ENCODE measurements at places on chromosomes 4 and X.

DNA sequence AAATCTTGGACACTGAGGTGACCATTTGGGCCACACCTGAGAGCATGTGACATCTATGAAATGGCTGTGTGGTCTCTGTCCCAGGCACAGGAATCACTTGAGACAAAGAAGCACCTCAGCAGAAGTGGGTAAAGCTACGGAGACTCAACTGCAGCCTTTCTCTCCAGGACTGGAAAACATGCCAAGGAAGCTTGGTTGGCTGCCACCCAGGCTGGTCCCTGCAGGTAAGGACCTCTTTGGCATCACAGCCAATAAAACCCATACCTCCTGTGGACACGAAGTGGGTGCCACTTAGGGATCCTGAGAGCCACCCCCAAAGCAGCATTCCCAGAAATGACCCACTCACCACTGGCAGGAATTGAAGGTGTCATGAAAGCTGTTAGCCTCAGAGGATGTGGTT, 74.6 kb downstream of the LEF1 start:
- no peak for DNase-seq

- DNase-seq, result no peak
Observed at GRCh38 chr4:129972257-129972656, 876.3 kb downstream of the C4orf33 start.

DNA sequence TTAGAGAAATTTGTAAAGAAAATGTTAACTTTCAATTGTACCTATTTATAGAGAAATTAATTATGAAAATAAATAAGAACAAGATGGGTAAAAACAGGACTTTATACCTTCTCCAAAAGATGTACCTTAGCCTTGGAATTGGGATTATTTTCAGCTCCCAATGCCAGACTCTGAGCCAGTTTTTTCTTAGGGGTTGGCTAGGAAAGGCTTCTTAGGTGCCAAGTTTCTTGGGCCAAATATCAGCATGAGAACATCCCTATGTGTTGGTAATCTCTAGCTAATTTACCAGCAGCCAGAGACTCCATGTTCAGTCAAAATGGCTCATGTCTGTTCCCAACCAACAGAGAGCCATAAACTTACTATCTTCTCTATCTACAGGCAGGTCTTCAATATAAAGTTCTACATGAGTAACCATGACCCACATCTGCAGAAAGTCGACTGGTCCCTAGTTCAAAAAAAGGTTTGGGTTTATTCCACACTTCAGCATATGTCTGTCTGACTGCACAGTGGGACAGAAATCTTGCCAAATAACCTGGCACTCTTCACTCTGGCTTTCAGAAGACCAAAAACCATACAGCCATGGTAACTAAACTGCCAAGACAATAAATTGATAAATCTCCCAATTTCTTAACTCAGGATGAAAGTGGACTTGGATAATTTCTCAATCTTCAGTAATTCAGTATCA, 380.5 kb upstream of the RASGEF1B start:
- no peak for DNase-seq

DNA sequence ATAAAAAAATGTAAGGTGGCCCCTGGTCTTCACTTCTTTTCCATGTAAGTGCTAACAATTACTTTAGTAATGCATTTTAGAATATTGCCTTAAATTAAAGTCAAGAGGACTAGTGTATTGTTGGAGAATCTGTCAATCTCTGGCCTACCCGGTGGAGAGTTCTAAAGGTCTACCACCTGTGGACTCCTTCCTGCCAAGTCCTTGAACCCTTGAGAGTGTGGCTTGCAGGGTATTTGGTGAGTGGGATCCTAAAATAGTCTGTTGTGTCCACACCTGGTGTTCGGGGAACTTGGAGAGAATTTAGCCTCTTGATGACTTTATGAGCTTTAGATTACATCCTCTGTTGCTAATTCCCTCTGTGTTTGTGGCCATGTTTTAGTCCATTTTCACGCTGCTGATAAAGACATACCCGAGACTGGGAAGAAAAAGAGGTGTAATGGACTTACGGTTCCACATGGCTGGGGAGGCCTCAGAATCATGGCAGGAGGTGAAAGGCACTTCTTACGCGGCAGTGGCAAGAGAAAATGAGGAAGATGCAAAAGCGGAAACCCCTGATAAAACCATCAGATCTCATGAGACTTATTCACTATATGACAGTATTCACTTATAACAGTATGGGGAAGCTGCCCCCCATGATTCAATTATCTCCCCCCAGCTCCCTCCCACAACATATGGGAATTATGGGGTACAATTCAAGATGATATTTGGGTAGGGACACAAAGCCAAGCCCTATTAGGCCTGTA, 23.8 kb downstream of the DDIT4L start:
- DNase-seq, result no peak

DNA sequence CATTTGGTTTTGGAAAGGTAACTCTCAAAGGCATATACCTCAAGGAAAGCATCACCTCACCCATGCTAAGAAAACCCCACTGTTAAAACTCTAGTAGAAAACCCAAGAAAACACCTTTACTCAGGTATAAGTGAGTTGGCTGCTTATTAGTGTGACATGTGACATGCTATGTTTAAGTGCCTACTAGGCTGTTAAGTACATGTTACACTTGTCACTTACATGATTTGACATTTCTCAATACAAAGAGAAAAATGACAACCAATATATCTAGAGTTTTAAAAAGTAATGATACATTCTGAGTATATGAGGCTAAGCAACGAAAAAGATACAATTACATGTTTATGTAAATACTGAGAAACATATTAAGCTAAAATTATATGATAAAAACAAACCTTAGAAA, 1548.3 kb upstream of the TENM3 start:
- no peak for DNase-seq

DNA sequence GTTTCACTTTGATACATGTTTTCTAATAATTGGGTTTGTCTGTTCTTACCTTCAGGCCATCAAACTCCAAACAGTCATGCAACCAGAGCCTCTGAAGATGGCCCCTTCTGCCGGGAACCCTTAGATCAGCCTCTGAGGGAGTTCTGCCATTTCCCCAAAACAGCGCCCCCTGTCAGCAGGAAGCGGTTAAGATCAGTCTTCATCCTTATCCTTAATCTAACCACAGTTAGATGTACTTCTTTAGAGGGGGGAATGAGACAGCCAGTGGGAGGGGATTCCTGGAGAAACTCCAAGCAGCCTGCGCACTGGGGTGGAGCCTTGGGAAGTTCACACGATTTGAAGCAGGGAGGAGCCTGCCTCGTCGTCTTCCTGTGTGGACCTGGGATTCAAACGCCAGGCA, 185.4 kb downstream of the INPP4B start:
- no peak for DNase-seq

DNA sequence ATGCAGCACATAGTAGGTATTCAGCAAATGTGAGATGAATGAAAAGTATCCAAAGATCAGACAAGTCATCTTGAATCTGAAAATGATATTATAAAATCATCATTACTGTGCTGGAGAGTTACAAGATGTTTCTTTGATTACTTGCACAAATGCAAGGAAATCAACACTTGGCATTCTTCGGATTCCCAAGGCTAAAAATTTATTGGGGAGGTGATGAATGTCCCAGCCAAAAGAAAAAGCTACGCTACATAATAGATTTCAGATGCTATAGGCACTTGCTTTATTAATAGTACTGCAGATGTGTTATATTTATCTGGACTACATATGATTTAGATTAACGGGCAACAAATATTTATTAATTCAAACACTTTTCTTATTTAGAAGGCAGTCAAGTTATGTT, 286.7 kb upstream of the TENM3 start:
- no peak for DNase-seq

- DNase-seq, result no peak
Observed at GRCh38 chr4:176568238-176568637, 224.5 kb downstream of the VEGFC start.

DNA sequence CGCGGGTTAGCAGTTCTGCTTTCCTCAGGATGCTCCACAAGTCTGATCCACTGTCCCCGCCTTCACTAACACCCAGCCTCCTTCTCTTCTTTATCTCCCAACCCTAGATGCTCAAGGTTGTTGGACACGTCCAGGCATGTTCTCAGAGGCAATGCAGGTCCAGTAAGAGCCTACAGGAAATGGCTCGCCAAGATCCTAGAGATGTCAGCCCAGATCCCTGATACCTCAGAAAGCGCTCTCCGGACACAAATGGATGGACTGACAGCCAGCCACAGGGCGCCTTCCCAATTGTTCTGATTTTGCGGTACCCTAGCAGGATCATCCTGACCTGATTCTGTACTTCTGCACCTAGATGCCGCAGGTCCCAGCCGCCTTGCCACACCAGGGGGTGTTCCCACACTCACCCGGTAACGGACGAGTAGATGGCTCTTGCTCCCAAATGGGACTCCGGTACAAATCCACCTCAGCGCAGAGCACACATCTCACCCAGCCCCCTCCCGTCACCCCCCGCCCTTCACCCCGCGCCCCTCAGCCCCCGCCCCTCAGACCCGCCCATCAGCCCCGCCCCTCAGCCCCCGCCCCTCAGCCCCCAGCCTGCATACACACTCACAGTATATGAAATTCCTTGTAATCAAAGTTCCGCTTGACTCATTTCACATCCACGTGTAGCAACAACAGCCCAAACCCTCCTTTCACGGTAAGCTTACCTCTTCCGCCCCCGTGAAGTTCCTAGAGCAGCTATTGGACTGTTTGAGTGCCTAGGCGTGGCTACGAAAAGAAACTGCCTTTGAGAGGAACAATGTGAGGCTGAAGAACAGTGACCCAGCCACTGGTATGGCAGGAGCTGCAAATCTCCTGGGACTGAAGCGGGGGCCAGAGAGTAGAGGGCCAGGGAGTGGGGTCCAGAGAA, at the start of gene EDA2R:
EDA2R (minus strand) TSS at position 488 of the 910 bp plus-strand sequence. CDS start 23,058 bp downstream, outside the sequence.
- DNase-seq, result peak; percentile 67

DNA sequence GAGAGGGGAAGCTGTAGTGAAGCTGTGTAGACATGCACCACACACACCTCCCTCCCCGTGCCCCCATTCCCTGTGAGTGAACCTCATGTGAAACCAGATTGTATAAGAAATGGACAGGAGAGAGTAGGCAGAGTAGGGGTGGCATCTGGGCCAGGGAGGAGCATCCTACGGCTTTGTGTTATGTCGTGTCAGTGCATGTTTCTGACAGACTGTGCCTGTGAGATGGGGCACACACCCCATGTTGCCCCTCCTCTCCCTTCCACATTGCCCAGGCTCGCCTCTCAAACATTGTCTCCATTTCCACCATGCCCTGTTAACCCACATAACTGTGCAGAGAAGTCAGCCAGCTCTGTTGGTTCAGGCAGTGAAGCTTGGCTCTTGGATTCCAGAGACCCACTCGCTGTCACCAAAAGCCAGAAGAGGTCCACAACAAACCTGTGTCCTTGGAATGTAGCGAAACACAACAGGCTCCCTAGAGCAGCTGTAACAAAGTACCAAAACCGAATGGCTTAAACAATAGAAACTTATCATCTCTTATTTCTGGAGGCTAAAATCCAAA, 56.1 kb downstream of the SLC9A6 start:
- no peak for DNase-seq

GRCh38 chr4:154954117-154954516, 173.0 kb downstream of the RBM46 start:
- no peak for DNase-seq

GRCh38 chrX:74325130-74326059, 21.4 kb downstream of the ZCCHC13 start:
- DNase-seq, result peak; percentile 15

- DNase-seq, result peak; percentile 77
Observed at GRCh38 chr4:97720869-97721432, 422.3 kb downstream of the STPG2 start.

- peak; percentile 65 for DNase-seq
Observed at GRCh38 chr4:26061248-26061986, 147.4 kb downstream of the SMIM20 start.

GRCh38 chrX:109927663-109928273, 75.1 kb upstream of the TMEM164 start:
- no peak for DNase-seq

DNA sequence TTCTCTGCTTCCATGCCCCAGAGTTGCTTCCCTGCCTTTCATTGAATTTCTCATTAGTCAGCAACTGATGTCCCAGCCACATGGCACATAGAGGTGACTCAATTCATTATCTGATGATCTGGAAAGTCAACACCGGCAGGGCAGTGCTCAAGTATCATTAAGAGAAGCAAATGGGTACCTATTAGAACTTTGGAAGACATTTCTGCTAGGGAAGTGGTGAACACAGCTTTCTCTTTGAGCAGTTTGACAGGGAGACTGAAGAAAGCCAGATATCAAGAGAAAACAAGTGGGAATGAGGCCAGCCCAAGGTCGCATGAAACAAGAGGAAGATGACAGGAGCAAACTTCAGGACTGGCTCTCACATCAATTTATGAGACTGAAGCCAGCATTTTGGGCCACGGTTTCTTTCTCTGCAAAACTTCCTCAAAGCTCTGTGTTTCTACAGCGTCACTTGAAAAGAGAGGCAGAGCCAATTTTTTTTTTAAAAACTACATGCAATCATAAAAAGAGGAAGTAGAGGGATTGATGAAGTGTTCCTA, 108.3 kb upstream of the RPS6KA3 start:
- peak; percentile 80 for DNase-seq

DNA sequence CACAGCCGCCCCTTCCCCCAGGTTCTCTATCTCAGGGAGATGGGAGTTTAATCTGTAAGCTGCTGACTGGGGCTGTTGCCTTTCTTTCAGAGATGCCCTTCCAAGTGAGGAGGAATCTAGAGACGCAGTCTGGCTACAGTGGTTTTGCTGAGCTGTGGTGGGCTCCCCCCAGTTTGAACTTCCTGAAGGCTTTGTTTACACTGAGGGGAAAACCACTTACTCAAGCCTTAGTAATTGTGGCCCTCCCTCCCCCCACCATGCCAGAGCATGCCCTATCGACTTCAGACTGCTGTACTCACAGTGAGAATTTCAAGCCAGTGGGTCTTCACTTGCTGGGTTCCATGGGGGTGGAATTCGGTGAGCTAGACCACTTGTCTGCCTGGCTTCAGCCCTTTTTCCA, 131.3 kb downstream of the FAAH2 start:
- DNase-seq, result no peak

- no peak for DNase-seq
Observed at GRCh38 chr4:128359422-128359821, 71.8 kb upstream of the PGRMC2 start.

DNA sequence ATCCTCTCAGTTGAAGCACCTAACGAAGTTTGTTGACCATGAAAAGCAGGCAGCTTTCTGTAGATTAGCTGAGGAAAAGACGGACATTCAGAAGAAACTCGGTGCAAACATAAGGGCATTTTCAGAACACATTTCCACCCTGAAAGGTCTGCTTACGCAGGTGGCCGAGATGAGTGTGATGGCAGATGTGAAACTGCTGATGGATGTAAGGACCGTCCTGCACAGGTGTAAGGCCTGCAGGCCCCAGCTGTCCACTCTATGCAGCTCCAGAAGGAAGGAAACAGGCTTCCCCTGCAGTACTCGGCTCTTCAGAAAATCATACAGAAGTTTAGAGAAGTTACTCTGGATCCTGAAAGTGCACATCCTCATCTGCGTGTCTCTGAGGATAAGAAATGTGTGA, 20.8 kb upstream of the TRIM60 start:
- no peak for DNase-seq

All from hematopoietic multipotent progenitor cell treated with erythropoietin and hydrocortisone succinate and interleukin-3 and kit ligand, for 4 days (in vitro differentiated cells).